ENCODE measurements at places on chromosomes 11 and 22.
A peak's percentile ranks its signal among the peaks of the same experiment; 100 is the strongest.

- no peak for DNase-seq
Measured at GRCh38 chr11:47863898-47864430, 15.8 kb upstream of the NUP160 start.

- DNase-seq, result peak; percentile 89
Measured at GRCh38 chr11:118699506-118700220, 20.2 kb upstream of the TREH start.

DNA sequence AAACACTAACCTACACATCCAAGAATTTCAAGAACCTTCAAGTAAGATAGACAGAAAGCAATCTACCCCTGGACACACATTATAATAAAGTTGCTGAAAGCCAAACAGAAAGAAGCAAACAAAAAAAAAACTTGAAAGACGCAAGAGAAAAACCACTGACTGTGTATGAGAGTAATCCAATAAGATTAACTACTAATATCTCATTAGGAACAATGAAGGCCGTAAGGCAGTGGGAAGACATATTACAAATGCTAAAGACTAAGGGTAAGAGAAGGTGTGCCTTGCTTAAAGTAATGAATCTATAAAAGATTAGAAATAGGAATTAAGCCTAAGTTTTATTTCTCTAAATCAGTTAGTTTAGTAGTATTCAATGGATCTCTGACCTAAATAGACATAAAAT, 1109.1 kb downstream of the JRKL start:
- DNase-seq, result no peak

- no peak for DNase-seq
Measured at GRCh38 chr11:126949066-126949891, 51.3 kb downstream of the KIRREL3 start.

GRCh38 chr22:17587629-17588028, 24.3 kb downstream of the SLC25A18 start:
- no peak for DNase-seq

GRCh38 chr11:60786811-60787567, 1.9 kb downstream of the MS4A10 start:
- DNase-seq, result no peak

GRCh38 chr11:7981619-7982157, 5.4 kb upstream of the EIF3F start:
- DNase-seq, result no peak

DNA sequence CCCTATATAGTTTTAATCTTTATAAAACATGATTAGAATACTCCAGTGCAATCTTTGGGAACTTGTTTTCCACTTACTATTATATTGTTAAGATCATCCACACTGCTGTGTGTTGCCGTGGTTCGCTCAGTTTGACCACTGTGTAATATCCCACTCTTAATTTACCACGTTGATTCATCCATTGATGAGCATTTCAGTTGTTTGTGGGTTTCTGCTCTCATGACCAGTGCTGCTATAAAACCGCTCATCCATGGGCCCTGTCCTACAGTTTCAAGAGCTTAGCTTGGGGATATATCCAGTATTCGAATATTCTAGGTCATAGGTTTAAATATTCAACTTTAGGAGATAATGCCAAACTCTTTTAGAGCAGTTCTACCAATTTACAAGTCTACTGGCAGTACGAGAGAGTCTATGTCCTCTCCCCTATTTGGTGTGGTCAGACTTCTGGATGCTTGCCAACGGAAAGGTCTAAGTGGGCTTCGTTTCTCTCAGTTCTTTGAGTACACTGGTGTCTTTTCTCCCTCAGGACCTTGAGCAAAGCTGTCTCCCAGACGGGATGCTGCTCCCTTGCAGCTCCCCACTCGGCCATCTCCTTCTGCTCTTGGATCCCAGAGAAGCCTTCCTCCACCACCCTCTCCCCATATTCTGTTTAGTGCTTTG, 94.9 kb upstream of the ALX4 start:
- DNase-seq, result no peak

DNA sequence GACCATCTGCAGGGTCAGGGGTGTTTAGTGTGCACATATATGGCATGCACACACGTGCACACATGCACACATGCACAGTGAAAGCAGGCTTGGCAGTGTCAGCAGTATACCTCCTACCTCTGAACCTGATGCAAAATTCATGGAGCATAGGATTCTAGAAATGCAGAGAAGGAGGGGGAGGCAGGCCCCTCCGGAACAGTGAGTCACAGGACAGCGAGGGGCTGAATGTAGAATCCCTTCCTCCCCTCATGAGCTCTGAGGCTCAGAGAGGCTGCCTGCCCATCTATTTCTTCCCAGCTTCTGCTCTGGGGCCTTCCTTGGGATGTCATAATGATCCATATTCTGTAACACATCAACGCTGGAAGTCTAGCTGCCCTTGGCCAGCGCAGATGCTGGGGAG, 66.7 kb upstream of the NECTIN1 start:
- DNase-seq, result no peak

DNA sequence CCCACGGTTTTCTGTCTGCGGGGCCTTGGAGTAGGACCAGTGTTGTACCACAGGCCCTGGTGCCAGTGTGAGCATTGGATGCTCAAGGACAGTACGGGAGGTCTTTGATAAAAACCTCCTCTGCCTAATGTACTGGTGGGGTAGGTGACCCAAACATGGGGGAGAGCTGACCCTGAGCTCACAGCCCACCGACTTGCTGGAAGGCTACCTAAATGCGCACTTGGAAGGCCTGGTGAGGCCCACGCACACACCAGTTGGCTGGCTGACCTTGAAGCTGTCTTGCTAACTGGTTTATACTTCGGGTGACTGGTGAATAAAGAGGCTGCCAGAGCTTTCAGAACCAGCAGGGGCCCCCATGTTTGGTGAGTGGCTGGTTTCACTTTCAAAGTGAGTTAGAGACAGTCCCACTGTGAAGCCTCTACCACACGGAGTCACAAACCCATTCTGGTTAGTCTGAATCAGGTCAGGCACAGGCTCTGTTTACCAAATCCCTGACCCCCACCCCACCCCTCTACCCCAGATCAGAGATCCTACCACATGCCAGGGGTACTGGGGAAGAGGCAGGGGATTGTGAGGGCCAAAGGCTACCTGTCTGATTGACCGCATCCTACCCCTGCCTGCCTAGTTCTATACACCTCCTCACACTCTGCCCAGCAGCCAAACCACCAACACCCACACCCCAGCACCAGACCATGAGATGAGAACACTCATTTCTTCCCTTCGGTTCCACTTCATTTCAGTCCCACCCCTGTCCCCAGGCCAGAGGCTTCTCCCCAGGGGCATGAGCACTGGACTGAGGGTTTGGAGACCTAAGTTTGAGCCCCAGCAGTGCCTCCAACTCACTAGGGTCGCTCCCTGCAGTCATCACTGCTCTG, 12.7 kb upstream of the IL2RB start:
- peak; percentile 72 for DNase-seq

DNA sequence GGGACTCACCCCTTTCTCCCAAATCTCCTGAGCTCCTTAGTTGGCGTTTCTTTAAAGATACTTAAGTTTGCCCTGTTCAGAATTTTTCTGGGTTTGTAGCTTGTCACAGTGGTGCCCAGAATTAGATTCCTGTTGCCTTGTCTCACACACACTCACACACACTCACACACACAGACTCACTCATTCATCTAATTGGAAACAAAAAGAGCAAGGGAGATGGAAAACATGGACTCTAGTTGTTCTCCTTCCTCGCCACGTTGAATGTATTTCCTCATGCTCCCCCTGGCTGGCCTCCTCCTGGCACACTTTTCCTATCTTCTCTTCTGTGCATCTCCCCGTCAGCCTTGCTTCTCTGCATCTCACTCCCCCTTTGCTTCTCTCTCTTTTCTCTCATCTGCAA, 752.3 kb downstream of the NTM start:
- no peak for DNase-seq

GRCh38 chr11:111466615-111467014, 45.6 kb downstream of the BTG4 start:
- DNase-seq, result no peak

GRCh38 chr22:24099666-24100065, 81.6 kb upstream of the SUSD2 start:
- no peak for DNase-seq

GRCh38 chr11:72015511-72016061, 16.9 kb downstream of the IL18BP start:
- DNase-seq, result no peak

- DNase-seq, result no peak
Measured at GRCh38 chr22:33005476-33005875, 52.7 kb downstream of the SYN3 start.

DNA sequence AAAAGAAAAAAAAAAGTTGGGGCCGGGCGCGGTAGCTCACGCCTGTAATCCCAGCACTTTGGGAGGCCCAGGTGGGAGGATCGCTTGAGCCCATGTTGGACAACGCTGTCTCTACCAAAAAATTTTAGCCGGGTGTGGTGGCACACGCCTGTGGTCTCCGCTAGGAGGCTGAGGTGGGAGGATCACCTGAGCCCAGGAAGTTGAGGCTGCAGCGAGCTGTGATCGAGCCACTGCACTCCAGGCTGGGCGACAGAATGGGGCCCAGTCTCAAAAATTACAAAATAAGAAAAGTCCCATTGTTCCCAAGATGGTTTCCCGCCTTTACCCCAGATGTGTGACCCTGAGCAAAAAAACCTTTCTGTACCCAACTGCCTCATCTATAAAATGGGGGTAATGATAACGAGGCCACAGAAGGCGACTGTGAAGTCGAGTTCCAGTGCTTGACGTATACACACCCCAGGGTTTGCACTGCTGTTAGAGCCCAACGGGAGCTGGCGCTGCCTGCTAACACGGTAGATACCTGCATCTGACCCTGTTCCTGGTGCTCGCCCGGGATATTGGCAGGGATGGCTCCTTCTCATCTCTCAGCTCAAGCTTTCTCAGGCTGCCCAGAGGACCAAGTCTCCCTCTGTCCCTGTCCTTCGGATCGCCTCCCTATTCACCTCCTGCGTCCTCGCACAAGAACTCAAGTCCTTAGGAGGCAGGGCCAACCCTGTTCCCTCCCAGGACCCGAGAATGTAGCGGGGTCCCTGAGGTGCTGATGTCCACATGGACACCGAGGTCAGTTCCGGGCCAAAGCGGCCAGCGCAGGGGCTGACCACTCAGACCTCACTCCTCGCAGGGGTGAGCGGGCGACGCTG, 1.1 kb upstream of the RPLP2 start:
- no peak for DNase-seq

- peak; percentile 19 for DNase-seq
Measured at GRCh38 chr11:126989942-126990715, 10.4 kb downstream of the KIRREL3 start.

All from CD4-positive, alpha-beta memory T cell (primary cell).